ENCODE measurements at places on chromosomes 4 and X.

- DNase-seq: no peak
These were observed 307 bp downstream of the ATG4A start for GRCh38 chrX:108091878-108092291.

DNA sequence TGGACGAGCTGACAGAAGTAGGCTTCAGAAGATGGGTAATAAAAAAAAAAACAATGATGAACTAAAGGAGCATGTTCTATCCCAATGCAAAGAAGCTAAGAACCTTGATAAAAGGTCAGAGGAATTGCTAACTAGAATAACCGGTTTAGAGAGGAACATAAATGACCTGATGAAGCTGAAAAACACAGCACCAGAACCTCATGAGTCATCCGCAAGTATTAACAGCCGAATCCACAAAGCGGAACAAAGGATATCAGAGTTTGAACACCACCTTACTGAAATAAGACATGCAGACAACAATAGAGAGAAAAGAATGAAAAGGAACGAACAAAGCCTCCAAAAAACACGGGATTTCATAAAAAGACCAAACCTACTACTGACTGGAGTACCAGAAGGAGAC, 10.5 kb downstream of the NELFA start:
- DNase-seq: no peak

- no peak for DNase-seq
These were observed 71.3 kb downstream of the STIM2 start for GRCh38 chr4:26931966-26932365.

GRCh38 chr4:127124919-127125318, 507.8 kb upstream of the INTU start:
- DNase-seq: no peak

DNA sequence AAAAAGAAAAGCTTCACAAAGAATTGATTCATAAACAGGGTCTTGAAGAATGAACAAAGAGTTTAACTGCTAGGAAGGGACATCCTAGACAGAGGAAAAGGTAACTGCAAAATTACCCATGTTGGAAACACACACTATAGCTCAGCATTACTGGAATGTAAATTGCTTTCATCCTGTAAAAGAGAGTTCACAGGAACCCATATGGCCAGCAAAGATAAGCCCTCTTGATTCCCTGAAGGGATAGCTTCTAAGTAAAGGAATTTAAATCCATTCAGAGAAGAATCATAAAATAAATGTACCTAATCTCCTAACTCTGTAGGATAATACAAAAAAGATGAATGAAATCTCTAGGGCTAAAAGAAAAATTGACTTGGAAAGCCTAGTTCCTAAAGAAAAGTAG, 107.1 kb upstream of the INTU start:
- no peak for DNase-seq

- DNase-seq: no peak
These were observed 136.8 kb downstream of the SLC7A11 start for GRCh38 chr4:138105331-138105730.

GRCh38 chr4:76373919-76374552, 46.9 kb downstream of the CCDC158 start:
- no peak for DNase-seq

DNA sequence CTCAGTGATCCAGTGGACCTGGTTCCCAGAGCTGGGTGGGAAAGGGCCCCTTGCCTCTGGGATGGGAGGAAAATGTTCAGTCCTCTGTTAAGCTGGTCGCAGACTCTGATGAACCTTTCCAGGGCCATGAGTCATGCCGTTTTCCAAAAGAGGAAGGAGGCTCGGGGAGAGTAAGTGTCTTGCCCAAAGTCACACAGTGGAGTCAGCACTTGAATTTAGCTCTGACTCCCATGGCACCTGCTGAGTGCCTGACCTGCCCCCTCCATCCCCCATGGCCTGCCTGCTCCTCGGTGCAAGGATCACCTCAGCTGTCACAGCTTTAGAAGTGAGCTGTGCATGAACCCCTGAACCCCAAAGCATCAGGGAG, 14.0 kb upstream of the KIAA0232 start:
- DNase-seq: no peak

- DNase-seq: peak; percentile 2
These were observed 73.1 kb upstream of the FMR1 start for GRCh38 chrX:147838465-147839131.

DNA sequence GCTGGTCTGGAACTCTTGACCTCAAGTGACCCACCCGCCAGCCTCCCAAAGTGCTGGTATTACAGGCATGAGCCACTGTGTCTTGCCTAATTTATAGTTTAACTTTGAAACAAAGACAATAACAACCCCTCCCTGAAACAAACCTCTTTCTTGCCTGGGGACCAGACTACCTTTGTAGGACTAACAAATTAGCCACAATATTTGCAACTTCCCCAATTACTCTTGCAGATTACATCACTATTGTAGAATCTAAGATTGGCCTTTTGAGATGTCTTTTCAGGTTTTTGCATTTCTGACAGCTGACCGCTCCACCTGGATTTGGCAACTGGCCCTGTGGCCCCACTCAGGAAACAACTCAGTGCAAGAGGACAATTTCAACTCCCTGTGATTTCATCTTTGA, 84.8 kb downstream of the AKAP4 start:
- DNase-seq: no peak

Data from T47D (cell line).